Glutamatergic neuron (in vitro differentiated cells): ENCODE measurements at places on chromosomes 6 and 20. TPM values are rescaled to one million over a fixed set of nuclear protein-coding genes. Genes with fewer than 3 reads are reported as not detected.

DNA sequence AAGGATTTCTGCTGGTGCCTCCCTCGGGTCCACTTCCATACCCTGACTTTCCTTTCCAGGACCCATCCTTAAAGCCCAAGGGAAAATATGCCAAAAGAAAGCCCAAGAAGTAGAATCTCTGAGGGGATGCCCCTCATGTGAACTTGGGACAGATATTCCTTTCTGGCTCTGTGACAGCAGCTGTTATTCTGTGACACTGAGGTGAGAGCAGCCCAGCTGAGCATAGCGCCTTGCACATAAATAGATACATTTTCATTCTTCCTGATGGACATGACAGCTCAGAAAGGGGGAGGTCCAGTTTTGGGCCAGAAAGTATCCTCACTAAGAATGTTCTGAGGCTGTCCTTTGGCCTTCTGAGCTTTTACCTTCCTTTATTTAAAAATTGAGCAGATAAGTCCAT, 353.2 kb downstream of the SAMD5 start:
- no peak for DNase-seq

DNA sequence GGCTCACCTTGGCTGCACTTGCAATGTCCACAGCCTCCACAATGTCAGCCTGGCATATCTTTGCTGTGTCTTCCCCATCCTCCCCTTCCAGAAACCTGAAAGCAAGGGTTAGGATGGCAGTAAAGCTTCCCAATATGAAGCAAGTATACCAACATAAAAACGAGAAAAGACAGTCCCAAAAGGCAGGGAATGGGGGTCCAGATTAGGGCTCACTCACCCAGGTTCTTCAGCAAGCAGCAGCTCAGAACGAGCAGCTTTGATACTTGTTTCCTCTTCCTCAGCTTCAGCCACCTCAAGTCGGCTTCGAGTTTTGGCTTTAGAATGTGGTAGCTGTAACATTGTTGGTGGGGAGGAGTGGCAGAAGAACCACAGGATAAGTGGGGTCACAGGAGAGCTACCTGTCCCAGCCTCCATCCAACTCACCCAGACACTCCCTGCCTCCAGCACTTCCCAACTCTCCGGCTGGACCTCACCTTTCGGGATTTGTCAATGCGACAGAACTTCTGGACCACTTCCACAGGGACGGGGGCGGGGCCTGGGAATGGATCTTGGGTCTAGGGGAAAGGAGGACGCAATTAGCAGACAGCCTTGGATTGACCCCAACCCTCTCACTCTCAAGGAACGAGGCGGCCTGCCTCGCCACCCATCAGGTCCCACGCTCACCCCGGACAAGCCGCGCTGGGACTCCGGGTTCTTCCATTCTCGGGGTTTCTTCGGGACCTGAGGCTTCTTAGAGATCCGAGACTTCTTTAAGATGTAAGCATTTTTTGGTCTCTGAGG, 708 bp downstream of the WDR46 start:
- no peak for DNase-seq

DNA sequence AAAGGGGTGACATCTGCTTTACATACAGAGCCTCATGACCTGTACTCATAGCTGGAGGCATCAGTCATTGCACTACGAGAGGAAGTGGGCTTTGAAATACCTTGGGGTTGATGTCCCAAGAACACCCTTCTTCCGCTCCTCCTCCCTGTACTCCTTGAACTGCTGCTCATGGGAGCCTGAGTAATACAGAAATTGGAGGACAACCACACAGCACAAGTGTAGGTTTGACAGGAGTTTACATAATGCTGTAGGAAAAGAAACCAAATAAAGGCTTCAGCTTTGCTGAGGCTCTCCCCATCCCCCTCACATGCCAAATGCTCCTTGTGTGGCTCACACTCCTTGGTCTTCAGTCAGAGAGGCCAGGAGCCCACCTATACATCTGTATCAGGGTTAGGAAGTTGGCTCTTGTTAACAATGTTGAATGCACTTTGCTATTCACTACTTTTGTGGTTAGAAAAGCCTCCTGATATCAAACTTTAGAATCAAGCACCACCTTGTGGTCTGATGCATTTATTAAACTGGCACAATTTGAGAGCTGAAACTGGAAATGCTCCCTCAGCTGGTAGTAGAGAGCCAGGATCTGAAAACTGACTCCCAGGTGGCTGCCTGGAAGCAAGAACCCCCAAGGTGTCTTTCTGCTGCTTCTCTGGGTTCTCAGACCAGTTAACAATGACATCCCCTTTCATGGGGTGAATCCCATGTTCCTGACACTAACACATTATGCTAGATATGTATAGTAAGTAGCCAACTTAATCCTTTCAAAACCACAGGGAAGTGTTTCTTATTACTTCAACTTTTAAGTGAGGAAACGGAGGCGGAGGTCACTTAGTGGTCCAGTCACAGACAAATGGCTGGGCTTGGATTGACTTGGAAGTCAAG, 56.2 kb upstream of the EDN1 start:
- DNase-seq: no peak

The DPPA5 gene
- not detected for total RNA-seq

GRCh38 chr20:11267762-11268335, 594.0 kb upstream of the JAG1 start:
- DNase-seq: no peak

The CPNE1 gene
- 327 TPM for total RNA-seq

The FAM162B gene
- total RNA-seq: not detected

DNA sequence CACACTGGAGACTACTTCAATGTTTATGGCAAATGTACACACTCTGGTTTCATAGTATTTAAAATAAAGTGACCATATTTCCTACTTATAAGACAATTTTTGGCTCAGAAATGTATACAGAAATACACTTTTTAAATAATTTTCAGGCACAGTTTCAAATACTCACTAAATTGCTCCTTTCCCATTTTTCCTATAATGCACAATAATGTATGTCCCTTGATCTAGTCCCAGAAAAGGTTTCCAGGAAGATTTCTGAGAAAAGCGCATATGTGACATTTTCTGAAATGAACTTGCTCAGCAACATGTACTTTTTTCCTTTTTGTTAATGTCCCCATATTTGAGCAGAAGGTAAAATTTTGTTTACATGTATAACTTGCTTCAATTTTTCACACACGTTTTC, 591.4 kb downstream of the CD109 start:
- no peak for DNase-seq

The EYA2 gene
- total RNA-seq: 94.1 TPM

GRCh38 chr6:39891976-39892375, 42.3 kb downstream of the MOCS1 start:
- DNase-seq: no peak

DNA sequence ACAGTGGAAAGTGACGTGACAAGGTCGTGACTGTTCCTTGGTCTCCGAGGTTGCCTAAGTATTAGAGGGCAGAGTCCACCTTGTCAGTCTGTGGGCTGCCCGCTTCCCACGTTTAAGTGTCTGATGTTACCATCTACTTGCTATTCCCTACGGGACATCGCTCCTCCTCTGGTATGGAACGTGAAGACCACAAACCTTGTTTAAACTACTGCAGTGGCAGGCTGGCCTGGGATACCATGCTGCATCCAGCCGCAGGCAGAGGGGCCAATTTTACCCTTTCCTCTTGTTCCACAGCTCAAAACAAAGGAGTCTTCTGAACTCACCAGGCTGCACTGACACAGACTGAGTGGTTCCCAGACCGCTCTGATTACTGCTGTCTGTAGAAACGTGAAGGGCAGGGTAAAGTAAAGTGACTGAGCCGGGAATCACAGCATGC, 275.9 kb downstream of the FOXC1 start:
- DNase-seq: no peak

The LPA gene
- 1.9 TPM for total RNA-seq

DNA sequence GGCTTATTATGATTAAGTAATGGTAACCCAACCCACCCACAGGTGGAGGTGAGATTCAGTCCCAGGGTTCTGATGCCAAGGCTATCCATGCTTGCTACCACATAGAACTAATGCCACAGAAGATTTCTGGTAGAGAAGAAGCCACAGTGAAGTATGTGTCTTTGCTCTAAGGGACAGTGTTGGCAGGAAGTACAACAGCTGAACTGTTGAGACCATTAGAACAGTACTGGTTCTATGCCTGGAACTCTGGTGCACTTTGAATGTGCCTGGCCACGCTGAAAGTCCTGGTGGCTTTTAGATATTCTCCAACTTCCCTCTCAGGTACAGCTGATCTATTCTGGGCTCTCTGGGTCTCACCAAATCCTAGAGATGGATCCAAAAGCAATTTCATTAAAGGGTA, 7.8 kb downstream of the STX7 start:
- DNase-seq: no peak

DNA sequence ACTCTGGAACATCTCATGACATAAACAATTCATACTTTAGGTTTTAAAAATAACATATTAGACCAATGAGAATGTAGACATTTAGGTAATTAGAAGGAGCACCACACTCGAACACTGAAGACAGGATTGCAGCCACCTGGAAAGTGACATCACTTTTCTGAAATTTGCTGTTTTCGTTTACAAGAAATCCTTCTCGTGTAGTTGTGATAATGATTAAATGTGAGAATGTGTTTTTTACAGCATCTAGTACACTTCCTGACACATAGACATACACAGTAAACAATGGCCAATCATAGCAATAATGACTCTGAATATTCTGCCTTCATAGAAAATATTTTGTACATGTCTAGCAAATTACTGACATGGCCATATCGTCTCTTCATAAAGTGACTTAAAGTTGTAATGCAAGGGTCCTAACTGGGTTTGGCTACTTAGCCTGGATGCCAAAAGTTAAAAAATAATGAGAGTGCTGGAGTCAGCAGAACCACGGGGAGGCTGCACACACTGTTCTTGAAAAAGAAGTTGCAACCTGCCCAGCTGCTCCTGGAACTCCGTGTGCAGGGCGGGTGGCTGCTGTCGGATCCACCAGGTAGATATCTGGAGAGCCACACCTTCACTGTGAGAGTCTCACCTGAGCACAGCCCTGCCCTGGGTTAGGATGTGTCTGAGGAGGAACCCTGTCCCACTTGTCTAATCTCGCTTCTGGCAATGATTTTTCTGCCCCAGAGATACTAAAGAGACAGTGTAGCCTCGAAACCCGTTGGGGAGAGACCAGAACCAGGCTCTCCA, 212.9 kb downstream of the QKI start:
- DNase-seq: no peak

DNA sequence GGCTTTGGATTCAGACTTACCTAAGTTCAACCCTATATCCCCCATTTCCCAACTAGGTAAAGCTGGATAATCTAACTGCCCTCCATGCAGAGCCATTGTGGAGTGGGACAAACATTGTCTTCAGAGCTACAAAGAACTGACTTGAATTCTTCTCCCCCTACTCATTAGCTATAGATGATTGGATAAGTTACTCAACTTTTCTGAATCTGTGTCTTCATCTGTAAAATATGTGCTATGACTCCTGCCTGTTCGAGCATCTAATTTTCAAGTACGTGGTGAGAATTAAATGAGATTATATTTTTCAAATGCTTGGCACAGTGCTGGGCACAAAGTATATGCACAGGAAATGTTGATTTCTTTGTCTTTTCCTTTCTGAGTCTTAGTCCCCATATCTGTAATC, 240.3 kb upstream of the TCF21 start:
- DNase-seq: no peak

GRCh38 chr6:157468054-157468453, 87.1 kb downstream of the ZDHHC14 start:
- no peak for DNase-seq

DNA sequence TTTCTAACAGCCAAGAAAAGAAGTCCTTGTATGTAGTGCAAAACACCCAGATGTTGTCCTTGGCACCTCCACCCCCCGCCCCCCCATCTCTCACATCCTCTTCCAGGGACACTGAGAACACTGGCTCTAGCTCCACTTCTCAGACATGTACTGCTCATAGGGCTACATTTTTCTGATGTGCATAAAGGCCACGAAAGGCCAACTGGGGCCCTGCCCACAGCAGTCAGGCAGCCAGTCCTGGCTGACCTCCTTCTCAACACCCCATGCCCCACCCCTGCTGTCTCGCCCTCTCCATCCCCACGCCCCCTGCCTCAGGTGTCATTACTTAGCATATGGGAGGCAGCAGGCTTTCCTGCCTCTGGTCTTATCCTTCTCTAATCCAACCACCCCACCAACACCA, 11.3 kb downstream of the GABRR1 start:
- no peak for DNase-seq

- peak; percentile 74 for DNase-seq
These were observed 807 bp downstream of the TBC1D20 start for GRCh38 chr20:461254-462198.

DNA sequence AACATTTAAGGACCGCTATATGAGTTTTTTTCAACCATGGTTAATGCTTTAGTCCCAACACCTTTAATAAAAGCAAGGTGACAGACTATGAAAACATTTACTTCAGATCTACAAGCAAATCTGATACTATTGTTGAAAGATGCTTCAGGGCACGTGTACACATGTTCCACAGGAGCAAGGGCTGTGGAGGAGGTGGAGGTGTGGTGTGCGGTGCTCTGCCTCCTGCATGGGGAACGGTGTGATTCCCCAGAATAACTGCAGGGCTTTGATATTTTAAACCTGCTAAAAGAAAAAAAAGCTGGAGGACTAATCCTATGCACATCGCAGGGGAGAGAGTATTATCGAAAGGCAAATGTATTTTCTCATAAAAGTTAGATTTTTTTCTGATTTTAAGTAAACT, 188.1 kb upstream of the CEP162 start:
- no peak for DNase-seq

- DNase-seq: no peak
These were observed 19.5 kb upstream of the ADGRF1 start for GRCh38 chr6:47061309-47062300.

GRCh38 chr6:118382126-118382525, 166.0 kb upstream of the PLN start:
- no peak for DNase-seq

GRCh38 chr20:46807998-46808397, 86.6 kb upstream of the EYA2 start:
- no peak for DNase-seq

The FOXA2 gene
- not detected for total RNA-seq

GRCh38 chr6:63014290-63014689, 197.0 kb upstream of the FKBP1C start:
- DNase-seq: no peak

The COL11A2 gene
- 3.8 TPM for total RNA-seq

DNA sequence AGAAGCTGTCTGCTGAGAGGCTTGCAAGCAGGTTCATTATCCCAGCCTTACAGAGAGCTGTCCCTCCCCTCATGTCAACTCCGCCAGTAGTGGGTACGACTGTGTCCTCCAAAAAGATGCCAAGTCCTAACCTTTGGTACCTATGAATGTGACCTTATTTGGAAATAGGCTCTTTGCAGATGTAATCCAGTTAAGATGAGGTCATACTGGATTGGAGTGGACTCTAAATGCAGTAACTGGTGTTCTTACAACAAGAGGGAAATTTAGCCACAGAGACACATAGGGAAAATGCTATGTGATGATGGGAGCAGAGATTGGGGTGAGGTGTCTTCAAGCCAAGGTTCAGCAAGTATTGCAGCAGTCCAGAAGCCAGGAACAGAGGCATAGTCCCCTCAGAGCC, 90.8 kb upstream of the FOXP4 start:
- DNase-seq: no peak
